ENCODE measurements at places on chromosomes 6 and 20. TPM values are rescaled to one million over a fixed set of nuclear protein-coding genes. Genes with fewer than 3 reads are reported as not detected.

The ASIP gene
- not detected for total RNA-seq

The CDC40 gene
- 8.3 TPM for total RNA-seq

The FAXC gene
- total RNA-seq: 7.4 TPM

The ACTL10 gene
- not detected for total RNA-seq

The TMC2 gene
- not detected for total RNA-seq

The SYNDIG1 gene
- total RNA-seq: 1.4 TPM

The PPP1R16B gene
- total RNA-seq: 0.14 TPM

The DDO gene
- total RNA-seq: 0.08 TPM

The BRPF3 gene
- 10.5 TPM for total RNA-seq

The LKAAEAR1 gene
- 2.0 TPM for total RNA-seq

The SLC22A3 gene
- 49.6 TPM for total RNA-seq

The SERPINB6 gene
- total RNA-seq: 133 TPM

The HLA-DRA gene
- total RNA-seq: not detected

The GTSF1L gene
- total RNA-seq: not detected

The CFB gene
- total RNA-seq: 1.6 TPM

The PTGIS gene
- total RNA-seq: 0.02 TPM
